ENCODE measurements at places on chromosomes 3 and 15.

DNA sequence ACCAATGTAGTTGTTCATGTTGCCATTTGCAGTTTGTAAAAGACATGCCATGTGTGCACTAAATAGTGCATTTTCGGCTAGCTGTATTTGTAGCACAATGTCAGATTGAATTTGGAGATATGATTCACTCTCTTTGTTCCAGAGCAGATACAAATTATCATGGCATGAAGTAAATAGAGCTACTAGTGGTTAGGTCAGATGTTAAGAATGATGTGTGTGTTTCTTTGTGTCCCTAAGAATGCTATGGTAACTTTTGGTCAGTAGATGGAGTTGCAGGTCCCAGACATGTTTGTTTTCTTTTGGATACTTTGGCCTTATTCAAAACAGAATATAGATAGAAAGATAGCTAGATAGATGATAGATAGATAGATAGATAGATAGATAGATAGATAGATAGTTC lies 595.8 kb downstream of the NLGN1 start:
- DNase-seq, result peak; percentile 76

DNA sequence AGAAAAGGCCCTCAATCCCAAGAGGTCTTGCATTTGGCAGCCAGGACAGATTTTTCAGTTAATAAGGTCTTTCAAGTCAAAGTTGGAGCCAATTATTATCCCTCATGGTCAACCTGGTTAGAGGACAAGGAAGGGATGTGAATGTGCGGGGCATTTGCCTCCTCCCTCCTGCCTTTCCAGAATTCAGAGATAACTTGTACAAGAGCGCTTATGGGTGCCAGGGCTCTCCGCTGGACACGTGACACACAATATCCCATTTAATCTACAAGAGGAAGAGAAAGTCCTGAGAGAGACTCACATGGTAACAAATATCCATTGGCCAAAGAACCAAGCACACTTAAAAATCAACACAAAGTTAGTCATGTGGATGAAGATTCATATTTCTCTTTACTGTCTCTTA lies 78.5 kb upstream of the ST8SIA2 start:
- DNase-seq, result no peak

DNA sequence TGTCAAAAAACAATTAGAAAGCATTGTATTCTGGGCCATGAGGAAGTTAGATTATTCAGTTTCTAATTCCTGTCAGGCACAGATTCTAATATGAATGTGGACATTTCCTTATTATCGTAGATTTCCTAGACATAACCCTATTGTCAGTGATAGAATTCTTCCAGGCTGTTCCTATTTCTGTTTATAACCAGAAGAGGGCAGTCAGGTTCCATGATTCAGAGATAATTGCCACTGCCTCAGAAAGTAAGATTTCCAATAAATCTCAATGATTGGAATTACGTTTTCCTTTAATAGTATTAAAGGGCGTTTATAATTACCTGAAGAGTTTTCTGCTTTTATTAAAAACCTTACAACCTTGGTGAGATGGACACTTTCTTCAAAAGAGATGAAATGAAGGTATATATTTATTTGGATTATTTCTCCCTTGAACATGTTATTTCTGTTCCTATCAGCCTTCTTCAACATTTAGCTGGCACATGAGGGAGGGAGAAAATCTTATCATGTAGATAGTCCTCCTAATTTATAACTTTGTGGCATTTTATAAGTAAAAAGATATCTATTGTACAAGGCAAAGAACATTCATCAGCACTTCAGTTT lies 439.2 kb downstream of the MCTP2 start:
- DNase-seq, result peak; percentile 60

GRCh38 chr3:128078322-128078721 lies 26.1 kb downstream of the SEC61A1 start:
- DNase-seq, result no peak

DNA sequence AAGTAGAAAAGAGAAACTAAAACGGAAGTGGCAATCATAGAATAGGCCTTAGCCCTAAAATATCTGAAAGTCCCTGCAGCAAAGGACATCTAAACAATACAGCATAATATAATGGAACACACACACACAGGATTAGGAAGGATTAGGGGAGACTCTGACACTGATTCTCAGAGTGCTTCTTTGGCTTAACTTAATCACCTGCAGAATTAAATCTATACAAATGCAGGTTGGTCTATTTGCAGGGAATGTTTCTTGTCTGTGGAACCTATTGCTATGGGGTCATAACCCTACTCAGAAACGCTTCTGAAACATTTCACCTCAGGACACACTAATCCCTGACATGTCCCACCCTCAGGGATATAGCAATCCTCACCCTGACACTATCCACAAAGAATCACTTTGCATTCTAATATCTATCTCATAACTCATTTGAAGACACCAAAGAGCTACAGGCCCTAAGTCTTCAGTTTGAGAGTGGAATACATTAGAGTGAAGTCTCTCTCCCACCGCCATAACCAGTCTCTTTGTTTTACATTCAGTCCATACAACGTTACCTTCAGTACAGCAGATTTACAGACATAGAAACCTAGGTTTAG lies 1041.2 kb downstream of the TUSC7 start:
- DNase-seq, result no peak

GRCh38 chr3:168570404-168571155 lies 474.9 kb upstream of the GOLIM4 start:
- DNase-seq, result no peak

GRCh38 chr3:9781978-9782603 lies 10.2 kb downstream of the TADA3 start:
- DNase-seq, result no peak

DNA sequence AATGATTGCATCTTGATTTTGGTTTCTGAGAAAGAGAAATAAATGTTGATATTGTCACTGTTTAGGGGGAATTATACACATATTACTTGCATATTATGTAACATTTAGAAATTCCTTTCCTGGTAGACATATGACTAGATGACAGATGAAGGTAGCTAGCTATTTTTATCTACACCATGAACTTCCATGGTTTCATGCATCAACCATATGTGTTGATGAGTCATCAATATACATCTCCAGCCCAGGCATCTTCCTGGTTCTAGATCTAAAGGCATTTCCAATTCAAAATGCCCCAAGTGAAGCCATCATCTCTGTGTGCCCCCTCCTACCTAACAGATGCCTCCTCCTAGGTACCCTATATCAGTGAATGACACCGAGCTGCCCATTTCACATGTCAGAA lies 9.5 kb upstream of the ADAMTSL3 start:
- DNase-seq, result no peak

DNA sequence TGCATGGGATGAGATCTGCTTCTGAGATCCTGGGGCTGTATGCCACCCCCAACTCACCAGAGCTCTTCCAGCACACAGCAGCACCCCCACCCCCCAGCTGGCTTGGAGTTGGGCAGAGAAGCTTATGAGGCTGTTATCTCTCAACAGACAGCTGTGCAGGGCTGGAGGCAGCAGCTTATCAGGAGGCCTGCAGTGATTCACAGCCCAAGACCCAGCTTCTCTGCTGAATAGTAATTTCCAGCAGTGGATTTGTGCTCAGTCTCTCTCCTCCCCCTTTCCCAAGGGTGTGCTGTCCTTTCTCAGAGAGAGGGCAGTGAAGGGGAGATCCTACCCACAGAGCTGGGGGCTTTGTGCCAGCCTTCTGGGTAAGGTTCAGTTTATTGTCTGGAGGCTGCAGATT lies 2.1 kb downstream of the RPP25 start:
- DNase-seq, result peak; percentile 52

DNA sequence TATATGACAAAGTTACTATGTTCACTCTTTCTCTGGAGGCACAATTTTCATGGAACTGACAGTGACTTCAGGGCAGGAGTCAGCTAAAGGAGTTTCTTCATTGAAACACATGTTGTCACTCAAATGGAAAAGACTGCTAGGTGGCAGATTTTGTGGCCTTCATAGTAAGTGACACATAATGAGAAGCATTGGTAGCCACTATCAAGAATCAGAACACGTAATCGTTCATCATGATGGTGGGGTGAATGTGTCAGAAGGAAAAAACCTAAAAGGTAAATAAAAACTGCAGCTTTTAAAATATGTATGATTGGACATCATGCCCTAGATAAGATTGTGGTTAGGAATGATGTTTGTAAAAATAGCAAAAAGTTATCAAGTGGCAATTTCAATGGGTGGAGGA lies 1491.0 kb downstream of the SI start:
- no peak for DNase-seq

DNA sequence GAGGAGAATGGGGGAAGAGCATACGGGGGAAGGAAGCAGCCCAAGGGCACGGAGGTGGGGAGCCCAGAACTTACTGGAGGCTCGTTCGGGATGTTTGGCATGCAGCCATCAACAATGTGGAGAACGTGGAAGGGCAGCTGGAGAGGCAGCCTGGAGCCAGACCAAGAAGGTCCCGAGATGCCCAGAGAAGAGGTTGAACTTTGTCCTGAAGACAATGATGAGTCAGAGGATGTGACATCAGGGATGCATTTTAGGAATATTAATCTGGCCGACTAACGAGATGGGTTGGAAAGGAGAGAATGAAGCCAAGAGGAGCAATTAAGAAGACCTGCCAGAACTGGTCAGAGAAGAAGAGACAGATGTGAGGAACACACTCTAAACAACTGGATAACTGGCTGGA lies 98.2 kb downstream of the SRGAP3 start:
- DNase-seq, result peak; percentile 42

GRCh38 chr3:187773233-187774184 lies 28.2 kb upstream of the BCL6 start:
- DNase-seq, result no peak

DNA sequence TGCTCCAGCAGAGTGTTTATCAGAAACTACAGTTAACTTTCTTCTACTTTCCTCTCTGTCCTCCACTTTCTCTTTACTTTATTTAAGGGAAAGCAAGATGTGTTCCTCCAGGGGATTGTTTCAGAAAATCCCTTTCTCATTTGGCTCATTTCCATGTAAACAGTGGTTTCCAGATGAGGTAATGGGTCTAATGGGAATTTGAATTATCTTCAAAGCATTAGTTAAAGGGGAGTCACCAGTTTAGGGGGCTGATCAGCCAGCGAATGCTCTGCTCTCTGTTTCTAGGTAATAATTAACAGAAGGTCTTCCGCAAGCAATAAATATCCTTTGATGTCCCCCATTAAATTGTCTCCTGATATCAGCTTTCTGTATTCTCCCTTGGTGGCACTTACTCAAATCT lies 30.4 kb upstream of the ZNF639 start:
- DNase-seq, result no peak

- DNase-seq, result no peak
Measured at GRCh38 chr15:94287794-94288246, 56.5 kb downstream of the MCTP2 start.

DNA sequence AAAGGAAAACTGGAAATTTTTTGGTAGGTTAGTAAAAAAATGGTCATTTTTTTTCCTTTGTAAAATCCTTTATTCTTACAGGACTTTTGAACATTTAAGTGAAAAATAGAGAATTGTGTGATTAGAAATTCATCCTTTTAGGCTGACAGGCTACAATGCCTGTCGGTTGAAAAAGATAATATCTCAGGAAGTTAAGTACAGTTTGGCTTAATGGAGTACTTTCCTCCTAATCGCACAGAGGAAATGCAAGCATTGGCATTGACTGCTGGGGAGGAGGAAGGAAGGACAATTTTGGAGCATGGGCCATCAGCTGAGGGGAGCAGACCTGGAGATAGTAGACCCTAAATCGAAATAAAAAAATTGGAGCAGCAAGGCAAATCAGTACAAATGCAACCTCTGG lies 135.1 kb upstream of the ICE2 start:
- no peak for DNase-seq

DNA sequence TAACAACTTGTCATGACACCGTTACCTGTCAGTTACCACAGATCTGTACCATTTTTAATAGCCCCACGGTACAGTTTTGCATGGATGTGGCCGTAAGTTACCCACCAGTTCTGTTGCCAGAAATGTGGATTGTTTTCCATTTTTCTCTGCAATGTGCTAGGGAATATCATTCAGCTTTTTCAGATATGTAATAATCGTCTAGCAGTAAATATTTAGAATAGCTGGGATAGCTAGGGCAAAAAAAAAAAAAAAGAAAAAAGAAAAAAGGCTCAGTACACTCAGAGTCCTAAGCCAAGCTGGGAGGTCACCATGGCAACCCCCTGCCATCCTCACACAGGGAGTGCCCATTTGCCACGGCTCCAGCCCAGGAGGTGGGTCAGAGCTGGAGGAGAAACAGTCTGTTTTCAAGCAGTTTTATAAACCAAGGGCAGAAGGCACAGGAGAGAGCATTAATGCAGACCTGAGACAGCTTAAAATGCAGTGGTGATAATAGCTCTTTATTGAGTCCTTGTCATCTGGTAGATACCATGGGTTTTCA lies 25.2 kb downstream of the PAQR5 start:
- peak; percentile 10 for DNase-seq

DNA sequence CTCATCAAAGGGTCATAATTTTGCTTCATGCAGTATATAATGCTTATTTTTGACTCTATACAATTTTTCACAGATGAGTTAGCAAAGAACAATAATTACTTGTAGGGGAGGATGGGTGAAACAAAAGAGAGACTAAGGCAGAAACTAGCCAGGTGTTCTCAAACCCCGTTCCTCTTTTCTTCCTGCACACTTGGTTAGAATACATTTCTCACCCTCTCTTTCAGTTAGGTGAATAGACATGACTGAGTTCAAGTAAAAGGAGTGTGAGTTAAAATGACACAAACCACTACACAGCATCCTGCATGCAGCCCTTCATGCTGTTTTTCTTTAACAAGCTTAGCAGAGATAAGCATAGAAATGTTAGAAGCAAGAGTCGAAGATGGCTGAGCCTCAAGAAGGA lies 922.2 kb downstream of the TBL1XR1 start:
- DNase-seq, result no peak

GRCh38 chr3:126102530-126102951 lies 18.6 kb upstream of the SLC41A3 start:
- DNase-seq, result peak; percentile 71

DNA sequence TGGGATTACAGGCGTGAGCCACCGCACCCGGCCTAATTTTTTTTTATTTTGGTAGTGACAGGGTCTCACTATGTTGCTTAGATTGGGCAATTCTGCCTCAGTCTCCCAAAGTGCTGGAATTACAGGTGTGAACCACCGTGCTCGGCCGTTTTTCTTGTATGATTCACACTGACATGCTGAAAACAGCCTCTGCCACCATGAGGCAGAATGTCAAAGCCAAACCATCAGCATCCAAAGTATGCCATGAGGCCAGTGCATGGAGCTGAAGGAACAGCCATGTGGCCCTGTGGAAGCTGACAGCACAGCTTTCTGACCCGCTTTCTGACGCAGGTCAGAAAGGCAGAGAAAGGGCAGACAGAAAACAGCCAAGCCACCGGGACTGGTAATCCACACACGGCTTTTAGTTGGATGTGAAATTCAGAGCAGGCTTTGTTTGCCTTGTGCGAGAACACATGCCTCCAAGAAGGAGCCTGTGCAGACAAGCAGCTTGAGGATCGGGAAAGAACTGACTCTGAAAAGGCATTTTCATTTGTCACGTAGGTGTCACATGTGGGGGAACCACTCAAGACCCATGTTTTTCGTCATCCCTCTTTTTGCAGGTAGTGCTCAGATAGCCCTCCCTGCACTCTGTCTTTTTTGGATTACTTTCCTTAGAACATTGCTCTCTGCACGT lies 25.1 kb downstream of the XYLB start:
- no peak for DNase-seq
